ENCODE measurements at places on chromosomes 7 and 10.

DNA sequence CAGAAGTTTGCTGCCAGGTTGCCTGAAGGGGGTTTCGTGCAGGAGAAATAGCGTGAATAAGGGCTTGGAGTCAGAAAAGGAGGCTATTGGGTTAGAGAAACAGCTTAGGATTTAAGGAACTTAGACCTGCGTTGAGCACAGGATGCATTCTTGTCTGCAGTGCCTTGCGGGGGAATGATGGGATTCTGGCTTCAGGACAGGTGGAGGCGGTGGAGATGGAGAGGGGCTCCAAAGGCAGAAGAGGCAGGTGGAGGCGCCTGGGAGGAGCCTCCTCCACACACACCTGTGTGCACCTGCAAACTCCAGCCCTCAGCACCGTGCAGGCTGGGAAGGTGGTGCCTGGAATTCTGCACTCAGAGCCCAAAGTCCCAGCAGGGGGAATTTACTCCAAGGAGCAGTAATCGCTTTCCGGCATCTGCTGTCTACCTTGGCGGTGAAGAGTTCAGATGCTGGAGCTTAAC, 1.8 kb downstream of the CLIP2 start:
- DNase-seq = no peak

DNA sequence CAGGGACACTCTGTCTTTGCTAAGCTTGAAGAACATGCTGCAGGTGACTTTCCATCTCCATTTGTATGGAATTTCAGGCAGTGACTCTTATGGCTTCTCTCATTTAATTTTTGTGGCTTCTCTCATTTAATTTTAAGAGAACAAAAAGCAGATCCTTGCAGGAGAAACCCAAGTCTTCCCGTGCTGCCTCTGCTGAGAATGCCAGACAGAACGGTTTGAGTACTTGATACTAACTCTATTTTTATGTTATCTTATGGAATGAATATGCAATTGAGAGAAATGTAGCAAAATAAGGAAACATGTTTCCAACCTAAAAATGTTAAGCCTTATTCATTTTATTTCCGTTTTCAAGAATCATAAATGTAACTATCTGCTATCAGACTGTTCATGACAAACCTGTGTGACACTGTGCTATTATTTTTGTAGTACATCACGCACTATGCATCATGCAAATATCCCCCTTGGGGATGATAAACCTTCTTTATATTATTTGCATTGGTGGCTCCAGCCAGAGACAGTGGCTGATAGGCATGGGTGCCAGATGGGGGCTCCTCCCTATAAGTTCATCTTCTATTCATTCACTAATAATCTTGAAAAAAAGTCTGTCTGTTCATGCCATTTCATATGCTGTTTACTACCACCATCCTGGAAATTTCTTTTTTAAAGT, 6.9 kb upstream of the RAPGEF5 start:
- no peak for DNase-seq

DNA sequence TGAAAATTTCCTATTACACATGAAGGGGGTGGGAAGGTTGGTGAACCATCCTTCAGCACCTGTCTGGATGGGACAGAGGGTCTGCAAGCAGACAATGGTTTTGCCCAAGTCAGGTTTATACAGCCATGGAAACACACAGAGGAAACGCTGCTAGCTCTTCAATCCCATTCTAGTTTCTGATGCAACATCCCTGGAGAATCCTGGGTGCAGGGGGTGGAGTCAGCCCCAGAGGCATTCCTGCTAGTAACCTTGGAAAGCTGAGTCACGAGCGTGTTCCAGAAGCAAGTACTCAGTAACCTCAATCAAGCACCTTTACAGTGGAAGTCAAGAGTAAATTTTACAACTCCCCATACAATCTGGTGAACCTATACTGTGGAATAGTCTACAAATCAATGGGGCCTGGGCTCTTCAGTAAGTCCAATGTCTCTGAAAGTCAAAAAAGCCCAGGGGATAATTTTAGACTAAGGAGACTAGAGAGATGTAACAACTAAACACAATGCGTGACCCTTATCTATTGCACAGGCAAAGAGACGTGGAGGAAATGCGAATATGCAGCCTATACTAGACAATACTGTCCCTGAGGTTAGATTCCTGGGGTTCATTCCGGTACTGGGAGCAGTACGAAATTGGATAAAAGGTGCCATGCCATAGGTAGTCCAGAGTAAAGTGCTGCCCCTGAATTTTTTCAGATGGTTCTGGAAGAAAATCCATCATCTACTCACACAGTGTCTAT, 95.4 kb downstream of the ZRANB1 start:
- DNase-seq = peak; percentile 48

- no peak for DNase-seq
Observed at GRCh38 chr10:44921506-44921905, 10.4 kb downstream of the TMEM72 start.

GRCh38 chr10:80535671-80536360, 1.9 kb upstream of the SH2D4B start:
- DNase-seq = peak; percentile 81

DNA sequence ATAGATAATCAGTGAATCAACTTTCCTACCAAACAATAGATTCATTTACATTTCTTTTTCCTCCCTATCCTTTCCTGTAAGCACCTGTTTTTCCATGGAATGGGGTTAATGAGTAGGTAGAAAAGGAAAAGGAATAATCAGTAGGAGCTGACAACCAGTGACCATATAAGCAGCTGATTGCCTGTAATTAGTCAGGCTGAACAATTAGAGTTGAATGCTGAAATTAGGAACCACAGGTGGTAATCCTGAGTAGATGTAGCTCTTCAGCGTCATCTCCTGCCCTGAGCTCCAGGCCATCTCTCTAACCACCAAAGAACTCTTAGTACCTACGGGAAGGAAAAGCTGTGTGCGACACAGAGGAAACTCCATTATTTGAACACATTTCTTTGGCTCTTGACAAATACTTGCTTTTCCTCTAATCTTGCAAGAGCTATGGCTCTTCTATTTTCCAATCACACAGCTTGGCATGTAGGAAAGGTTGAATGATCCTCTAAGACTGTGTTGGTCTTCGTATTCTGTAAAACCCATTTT, 63.8 kb downstream of the KLHDC10 start:
- DNase-seq = no peak

- DNase-seq = no peak
Observed at GRCh38 chr7:30717181-30717580, 34.8 kb upstream of the INMT start.

DNA sequence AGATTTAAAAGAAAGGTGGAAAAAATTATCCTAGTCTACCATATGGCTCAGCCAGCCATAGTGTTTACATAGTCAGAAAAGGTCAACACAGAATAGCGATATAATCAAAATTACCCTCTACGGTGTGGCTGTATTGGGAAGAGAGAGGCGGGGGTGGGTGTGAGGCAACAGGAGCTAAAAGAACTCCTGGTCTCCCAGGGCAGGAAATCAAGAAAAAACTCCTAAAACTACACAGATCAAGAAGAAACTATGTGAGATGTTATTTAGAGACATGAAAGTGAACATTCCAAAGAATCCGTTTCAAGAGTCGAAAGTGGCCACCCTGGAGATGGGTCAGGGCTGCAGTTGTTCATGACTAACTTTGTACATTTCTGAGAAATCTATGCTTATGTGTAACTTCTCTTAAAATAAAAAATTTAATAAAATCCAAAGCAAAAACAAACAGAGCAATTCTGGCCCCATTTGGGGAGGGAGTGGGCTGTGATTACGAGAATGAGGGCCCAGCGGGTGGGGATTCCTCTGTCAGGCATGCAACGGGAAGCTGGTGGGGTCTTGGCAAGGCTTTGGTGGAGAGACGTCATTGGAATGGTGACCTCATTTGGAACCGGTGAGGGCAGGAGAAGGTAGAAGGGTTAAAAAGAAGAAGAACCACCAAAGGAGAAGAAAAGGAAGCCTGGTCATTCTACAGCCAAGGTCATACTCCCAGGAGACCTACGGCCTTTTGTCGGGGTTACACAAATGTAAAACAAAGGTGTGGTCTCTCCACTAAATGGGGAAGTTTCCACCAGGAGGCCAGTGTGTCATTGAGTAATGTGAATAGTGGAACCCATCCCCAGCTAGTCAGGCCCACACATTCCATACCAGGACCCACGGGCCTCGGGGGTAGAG, 71.2 kb upstream of the DUSP5 start:
- DNase-seq = no peak

DNA sequence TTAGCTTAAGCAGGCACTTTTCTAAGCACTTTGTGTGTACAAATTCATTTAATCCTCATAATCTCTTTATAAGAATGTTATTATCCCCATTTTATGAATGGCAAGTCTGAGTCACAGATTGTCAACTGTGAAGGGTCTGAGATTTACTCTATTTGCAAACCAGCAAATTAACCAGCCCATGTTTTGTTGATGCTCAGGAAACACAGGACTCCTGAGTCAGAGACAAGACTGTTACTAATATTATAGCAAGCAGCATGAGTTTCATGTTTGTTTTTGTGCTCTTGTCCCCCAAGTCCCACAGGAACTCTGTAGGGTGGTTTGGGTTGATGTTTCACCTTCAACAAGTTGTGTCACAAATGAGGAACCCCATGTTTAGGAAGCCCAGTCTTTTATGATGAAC, 182.0 kb upstream of the PPP1R3A start:
- DNase-seq = no peak

DNA sequence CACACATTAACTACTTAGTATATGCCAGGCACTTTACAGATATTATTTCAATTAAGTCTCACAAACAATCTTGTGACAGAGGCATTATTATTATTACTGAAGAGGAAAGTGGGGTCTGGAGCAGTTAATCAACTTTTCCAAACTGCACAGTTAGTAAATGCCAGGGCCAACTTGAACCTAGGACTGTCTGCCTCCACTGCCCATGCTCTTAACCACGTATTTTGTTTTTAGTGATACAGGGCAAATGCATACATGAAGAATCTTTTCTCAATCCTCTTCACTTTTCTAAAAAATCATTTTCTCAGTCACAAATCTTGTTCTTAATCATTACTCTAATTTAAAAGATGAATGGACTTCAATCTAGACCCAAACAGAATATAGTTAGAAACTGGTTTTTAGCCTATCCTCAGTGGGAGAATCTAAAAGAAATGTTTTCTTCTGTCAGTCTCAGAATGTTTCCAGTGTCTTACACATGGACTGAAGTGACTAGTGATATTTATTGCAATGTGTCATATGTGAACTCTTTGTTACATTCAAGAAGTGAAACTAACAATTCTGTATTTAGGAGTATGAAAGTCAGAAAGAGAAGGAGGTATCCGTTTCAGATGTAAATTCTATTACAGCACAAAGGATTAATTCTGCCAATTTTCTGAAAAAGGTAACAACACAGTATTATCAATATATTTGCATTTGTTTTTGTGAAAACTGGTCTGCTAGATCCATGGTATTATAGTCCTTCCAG, 55.5 kb upstream of the CCNJ start:
- no peak for DNase-seq

GRCh38 chr10:48541144-48541795, 63.6 kb downstream of the ARHGAP22 start:
- DNase-seq = no peak

- no peak for DNase-seq
Observed at GRCh38 chr7:36459236-36459960, 69.7 kb downstream of the ANLN start.

GRCh38 chr7:84271543-84271942, 77.0 kb upstream of the SEMA3A start:
- DNase-seq = no peak

- no peak for DNase-seq
Observed at GRCh38 chr7:152000191-152000590, 25.3 kb upstream of the GALNT11 start.

- peak; percentile 25 for DNase-seq
Observed at GRCh38 chr10:30502266-30503060, 68.5 kb downstream of the MAP3K8 start.

GRCh38 chr10:24228642-24229041, 19.7 kb downstream of the KIAA1217 start:
- DNase-seq = no peak

DNA sequence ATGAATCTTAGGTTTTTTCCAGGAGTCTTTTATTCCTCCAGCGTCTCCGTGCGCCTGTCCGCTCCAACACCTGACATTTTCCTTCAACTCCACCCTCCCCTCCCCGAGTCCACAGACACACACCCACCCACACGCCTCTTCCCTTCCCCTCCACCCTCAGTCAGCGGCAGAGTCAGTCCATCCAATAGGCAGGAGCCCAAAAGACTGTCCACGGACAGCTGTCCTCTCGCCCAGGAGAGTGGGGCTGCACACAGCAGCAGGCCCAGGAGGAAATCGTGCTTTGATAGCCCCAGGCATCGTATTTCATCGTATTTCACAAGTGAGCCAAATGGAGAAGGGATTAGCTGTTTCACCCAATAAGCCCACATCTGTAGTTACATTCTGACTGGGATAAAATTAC, 285.1 kb downstream of the ZEB1 start:
- DNase-seq = no peak

DNA sequence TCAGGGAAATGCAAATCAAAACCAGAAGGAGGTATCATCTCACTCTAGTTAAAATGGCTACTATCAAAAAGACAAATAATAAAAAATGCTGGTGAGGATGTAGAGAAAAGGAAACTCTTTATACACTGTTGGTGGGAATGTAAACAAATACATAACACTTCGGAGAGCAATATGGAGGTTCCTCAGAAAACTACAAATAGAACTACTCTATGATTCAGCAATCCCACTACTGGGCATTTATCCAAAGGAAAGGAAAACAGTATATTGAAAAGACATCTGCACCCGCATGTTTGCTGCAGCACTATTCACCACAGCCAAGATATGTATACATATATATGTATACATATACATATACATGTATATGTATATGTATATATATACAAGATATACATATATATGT, 94.2 kb downstream of the C10orf90 start:
- no peak for DNase-seq

GRCh38 chr10:110462166-110463095, 35.3 kb upstream of the DUSP5 start:
- no peak for DNase-seq

GRCh38 chr7:4549681-4550080, 132.4 kb upstream of the FOXK1 start:
- no peak for DNase-seq

GRCh38 chr7:155842496-155843265, 30.4 kb upstream of the SHH start:
- no peak for DNase-seq

GRCh38 chr7:91286432-91286831, 22.2 kb downstream of the FZD1 start:
- DNase-seq = no peak

DNA sequence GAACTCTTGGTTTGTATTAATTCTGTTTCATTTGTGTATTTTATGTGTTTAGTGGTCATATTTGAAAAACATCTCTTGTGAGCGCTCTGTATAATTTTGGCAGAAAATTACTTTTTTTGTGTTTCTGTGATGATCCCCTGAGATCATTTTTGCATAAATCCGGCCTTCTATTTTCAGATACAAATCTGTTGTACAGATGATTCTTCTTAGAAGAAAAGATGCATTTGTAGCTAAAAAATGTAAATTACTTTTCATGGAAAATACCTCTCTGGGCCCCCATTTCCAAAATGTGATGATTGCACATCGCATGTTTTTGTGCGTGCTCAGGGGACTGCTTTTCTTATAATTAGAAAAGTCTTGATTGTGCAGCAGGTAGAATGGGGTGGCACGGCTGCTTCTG, 395.4 kb downstream of the LRMDA start:
- DNase-seq = no peak

- no peak for DNase-seq
Observed at GRCh38 chr7:101278461-101279292, 33.8 kb upstream of the FIS1 start.

- no peak for DNase-seq
Observed at GRCh38 chr10:133274751-133275683, 1.7 kb downstream of the ADAM8 start.

GRCh38 chr7:5452937-5453540, 29.4 kb upstream of the TNRC18 start:
- DNase-seq = peak; percentile 75

Measured in iPS-NIHi11 (cell line).